ENCODE measurements at places on chromosomes 2 and 18.
A peak's percentile ranks its signal among the peaks of the same experiment; 100 is the strongest.

GRCh38 chr18:77052297-77052982 is 80.1 kb downstream of the MBP start:
- no peak for DNase-seq

- no peak for DNase-seq
Measured at GRCh38 chr2:166000401-166000800, 46.8 kb upstream of the TTC21B start.

GRCh38 chr2:208548700-208549099 is 142.1 kb downstream of the PTH2R start:
- DNase-seq, result no peak

GRCh38 chr18:55088000-55088401 is 128.7 kb upstream of the CCDC68 start:
- DNase-seq, result no peak

GRCh38 chr2:69043736-69044400 is 30.9 kb downstream of the ANTXR1 start:
- DNase-seq, result no peak

DNA sequence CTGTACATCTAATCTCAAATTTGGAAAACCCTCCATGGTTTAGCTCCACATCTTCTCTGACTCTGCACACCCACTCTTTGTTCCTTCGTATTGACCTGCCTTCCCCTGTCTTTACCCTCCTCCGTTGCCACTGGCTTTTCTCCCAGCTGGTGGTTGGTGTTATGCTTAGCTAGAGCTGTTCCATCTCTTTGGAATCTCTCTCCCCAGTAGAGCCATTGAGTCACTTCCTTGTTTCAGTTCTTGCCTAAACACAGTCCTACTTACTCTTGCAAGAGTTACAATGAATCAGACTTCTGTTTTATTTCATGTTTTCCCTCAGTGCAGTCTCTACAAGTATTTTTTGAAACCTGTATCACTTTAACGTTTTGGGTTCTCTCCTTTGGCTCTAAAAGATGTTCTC is 263.9 kb downstream of the LTBP1 start:
- peak; percentile 55 for DNase-seq

GRCh38 chr2:28755421-28755820 is 3.8 kb downstream of the PPP1CB start:
- DNase-seq, result no peak

DNA sequence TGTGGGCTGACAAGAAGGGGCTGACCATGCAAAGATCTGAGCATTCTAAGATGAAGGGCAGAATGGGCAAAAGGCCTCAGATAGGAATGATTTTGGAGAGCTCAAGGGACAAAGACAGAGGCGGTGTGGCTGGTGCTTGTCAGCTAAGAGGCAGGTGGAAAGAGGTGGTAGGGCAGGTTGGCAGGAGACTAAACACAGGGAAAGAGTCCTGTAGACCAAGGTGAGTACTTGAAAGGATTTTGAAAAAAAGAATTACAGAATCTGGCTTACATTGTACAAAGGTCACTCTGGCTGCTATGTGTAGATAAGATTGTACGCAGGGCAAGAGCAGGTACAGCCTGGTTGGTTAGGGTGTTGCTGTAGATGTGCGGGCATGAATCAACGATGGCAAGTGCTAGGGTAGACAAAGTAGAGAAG is 50.6 kb downstream of the STK39 start:
- DNase-seq, result no peak

GRCh38 chr2:7666596-7667259 is 749.5 kb downstream of the RNF144A start:
- no peak for DNase-seq

DNA sequence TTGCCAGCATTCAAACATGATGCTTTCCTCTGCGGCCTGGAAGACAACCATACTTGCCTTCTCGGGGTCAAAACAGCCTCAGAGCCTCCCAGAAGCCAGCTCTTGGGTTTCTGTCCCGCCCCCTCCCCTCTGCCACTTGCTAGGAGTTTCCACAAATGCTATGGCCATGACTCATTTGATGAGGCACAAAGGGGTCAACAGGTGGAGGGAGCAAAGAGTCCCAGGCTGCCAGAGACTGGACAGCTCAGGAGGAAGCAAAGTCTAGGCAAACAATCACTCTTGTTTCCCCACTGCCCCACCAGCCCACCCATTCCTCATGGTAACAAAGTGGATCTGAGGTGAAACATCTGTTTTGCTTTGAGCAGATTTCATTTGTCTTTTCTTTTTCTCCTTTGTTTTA is 551.1 kb downstream of the TNS1 start:
- peak; percentile 4 for DNase-seq

DNA sequence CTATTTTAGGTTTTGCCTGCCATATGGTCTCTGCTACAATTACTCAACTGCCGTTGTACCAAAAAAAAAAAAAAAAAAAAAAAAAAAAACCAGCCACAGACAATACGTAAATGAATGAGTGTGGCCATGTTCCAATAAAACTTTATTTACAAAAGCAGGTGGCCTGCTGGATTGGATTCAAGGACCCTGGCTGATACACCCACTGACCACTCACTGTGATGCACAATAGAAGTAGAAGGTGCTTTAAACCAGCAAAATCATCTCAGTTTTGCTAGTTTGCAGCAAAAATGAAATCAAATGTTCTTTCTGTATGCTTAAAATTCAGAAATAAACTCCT is 137.4 kb downstream of the AKAIN1 start:
- no peak for DNase-seq

DNA sequence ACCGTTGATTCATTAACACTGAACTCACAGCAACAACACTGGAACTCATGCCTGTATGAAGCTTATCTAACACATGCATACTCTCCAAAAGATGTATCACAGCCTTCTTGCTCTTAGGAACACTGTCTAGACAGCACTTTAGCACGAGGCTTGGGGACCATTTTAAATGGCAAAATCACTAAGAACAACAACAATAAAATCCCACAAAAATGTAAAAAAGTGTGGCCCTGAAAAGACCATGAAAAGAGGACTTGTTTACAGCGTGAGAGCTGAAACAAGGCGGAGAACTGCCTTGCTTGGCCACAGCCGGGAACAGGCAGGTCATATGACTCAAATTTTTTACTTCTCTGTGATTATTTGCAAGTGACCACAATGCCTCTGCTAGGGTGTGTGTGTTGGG is 48.1 kb downstream of the CHN1 start:
- DNase-seq, result no peak

DNA sequence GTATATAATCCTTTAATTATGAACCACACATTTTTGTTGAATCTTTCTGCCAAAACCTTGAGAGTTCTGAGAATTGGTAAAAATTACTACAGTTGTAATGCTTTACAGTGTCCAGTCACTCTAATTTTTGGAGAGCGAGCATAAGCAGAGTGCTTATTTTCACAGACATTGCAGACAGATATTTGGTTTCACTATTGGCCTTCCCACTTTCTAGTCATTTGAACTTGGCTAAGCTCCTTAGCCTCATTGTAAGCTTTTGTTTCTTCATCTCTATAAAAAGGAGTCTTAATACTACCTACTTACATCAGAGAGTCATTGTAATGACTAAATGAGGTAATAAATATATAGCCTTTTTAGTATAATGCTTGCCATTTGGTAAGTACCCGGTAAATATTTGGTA is 80.4 kb downstream of the LCLAT1 start:
- DNase-seq, result no peak

GRCh38 chr2:40400336-40400953 is 51.4 kb downstream of the SLC8A1 start:
- no peak for DNase-seq

GRCh38 chr18:4203568-4204437 is 251.3 kb downstream of the DLGAP1 start:
- no peak for DNase-seq

Measured in SW 1271 (cell line).